NCI-H226 (cell line): ENCODE measurements at places on chromosomes 4 and X.

DNA sequence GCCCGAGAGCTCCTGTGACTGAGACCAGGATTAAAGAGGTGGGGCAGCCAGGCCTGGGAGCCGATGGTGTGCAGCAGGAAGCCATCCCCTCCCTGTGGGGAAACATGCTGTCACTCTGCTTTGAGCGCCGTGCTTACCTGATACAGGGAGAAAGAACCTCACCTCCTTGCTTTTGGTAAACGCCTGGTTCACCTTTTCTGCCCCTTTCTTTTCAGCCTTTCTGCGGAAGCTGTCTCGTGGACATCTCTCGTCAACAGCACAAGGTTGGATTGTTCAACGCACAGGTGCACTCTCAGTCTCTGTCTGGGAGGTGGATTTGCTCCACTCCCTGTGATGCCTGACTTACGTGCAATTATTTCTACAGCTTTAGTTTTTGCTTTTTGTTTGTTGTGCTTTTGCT is 12.0 kb downstream of the ZFYVE28 start:
- DNase-seq: no peak

GRCh38 chrX:17192106-17192505 is 182.9 kb upstream of the NHS start:
- DNase-seq: no peak

- no peak for DNase-seq
Observed at GRCh38 chr4:169861593-169861992, 103.8 kb upstream of the HPF1 start.

- no peak for DNase-seq
Observed at GRCh38 chr4:153521999-153522801, 56.0 kb downstream of the TMEM131L start.

DNA sequence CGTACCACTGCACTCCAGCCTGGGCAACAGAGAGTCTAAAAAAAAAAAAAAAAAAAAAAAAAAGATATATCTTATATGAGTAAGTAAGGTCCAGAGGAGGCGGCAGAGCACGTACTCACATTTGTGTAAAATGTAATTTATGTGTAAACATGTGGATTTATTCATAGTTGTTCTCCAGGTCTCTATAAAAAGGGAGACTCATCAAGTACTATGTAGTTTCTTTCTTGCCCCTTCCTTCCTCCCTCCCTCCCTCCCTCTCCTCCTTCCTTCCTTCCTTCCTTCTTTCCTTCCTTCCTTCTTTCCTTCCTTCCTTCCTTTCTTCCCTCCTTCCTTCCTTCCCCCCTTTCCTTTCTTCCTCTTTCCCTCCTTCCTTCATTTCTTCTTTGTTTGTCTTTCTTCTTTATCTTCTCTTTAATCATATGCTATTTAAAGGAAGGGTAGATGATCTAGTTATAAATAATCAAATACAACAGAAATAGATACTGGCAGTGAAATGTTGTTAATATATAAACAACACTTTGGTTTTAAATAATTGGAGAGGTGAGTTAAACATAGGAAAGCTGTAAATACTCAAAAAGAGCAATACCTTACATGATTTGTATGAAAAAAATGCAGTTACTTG is 344.8 kb downstream of the ANK2 start:
- no peak for DNase-seq

- DNase-seq: no peak
Observed at GRCh38 chrX:13650318-13650717, 2.6 kb upstream of the TCEANC start.

DNA sequence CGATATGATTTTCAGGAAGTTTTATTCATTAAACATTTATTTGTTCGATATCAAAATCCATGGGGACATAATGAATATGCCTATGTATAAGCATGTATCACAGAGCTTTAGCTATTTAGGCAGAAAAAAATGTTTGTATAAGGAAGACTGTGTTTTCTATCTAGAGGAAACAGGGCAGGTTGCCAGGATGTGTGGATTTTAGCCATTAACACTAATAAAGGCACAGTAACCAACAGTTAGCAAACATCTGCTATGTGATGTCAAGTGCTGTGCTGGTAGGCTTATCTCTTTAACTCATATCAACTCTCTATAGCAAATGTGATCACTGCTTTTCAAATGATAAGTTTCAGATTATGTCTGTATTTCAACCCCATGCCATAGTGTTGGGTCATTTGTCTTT is 708.9 kb upstream of the HS3ST1 start:
- DNase-seq: no peak

GRCh38 chr4:38939165-38939564 is 71.6 kb downstream of the FAM114A1 start:
- DNase-seq: no peak
